ENCODE measurements at places on chromosomes 2 and 18.

DNA sequence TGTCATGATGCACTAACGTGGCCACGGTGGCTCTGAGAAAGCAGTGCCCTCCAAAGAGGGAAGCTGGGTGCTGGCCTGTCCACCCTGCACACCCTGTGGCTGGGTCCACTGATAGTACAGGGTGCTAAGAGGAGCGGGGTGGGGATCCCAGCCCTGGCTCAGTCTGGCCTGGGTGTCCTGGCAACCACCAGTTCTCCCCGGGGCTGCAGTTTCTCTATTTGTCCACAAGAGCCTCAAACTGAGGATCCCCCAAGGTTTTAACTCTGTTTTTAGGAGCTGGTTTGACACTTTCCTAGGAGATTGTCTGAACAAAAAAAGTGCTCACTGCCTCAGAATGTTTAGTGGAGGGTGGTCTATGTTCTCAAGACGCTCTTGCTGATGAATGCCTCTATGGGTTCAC lies 29.0 kb downstream of the EDAR start:
- DNase-seq: no peak

GRCh38 chr2:75002007-75002406 lies 43.6 kb downstream of the POLE4 start:
- DNase-seq: no peak

- DNase-seq: no peak
Measured at GRCh38 chr2:238370094-238370822, 49.9 kb downstream of the TRAF3IP1 start.

GRCh38 chr2:46073540-46074046 lies 223.6 kb upstream of the EPAS1 start:
- no peak for DNase-seq

All from activated T-cell treated with anti-CD3 and anti-CD28 coated beads, Interleukin-2, amount 50 U/mL, for 1 hour (primary cell).